ENCODE measurements at places on chromosomes 1 and 21.

DNA sequence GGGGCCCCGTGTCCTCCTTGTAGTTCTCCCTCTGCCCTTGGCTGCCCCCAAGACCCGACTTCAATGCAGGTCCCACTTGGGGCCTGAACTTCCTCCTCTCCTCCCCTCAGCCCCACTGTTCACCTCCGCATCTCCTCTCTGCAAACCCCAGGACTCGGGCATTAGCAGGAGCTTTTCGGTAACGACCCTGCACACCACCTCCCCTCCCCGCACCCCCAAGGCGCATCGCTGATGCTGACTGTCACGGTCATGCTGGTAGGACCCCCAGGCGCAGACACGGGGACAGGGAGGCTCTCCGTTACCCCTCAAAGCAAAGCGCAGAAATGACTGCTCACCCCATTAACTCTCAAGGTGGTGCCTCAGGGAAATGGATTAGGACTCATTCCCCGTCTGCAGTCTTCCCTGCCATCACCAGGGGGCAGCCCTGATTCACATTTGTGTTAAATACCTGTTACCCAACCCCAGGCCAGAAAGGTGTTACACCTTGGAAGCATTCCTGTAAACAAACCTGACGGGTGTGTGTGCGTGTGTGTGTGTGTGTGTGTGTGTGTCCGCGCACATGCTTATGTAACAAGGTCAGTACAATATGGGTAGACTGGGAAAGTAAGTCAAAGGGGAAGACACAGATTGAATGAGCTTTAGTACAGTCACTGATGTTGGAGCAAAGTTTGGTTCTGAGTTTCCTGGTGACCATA, 6.4 kb upstream of the GUCA2B start:
- peak; percentile 89 for ATAC-seq

DNA sequence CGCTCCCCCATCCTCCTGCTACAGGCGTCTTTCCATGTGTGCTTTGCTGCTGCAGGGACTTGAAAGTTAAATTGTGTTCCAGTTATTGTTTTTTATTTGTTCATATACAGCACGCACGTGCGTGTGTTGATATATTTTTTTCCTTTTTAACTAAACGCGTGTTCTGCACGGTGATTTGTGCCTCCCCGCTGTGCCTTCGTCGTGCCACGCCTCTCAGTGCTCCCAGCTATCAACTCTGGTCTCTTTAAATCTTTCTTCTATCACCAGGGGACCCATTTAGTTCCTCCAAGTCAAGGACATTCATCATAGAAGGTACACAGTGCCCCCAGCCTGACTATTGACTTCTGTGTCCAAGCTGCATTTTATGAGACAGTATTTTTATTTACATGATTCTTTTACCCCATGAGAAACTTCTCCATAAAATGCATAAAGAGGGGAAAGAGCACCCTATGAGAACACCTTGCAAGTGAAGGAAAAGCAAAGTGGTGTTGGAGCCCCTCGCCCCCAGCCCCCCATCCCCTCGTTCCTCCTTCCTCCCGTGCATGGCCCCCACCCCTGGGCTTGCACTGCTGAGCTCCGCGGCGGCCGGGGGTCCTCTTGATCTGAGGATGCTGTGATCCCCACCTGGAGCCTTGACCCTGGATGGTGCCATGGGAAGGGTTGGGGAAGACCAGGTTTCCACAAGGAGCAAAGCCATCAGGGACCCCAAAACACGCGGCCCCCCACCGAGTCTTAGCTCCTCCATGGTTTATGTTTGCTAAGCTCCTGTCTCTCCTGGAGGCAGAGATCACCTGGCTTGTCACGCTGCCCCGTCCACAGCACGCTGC, 45.5 kb downstream of the KCNAB2 start:
- ATAC-seq = no peak

DNA sequence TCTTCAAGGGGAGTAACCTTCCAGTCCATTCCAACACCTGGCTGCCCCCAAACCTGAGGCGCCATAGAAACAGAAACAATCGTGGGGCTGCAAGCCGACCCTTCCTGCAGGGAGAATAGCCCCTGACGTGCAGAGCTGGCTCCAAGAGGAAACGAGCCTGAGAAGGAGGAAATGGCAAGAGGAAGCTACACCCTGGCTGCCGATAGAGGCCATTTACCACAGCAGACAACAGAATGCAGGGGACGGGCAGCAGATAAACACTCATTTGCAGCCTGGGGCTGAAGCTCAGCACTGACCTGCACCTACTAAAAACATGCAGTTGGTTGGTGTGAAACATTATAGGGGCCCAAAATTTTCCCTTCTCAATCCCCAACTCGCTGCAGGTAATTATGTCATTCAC, 8.7 kb upstream of the TDRD10 start:
- no peak for ATAC-seq

DNA sequence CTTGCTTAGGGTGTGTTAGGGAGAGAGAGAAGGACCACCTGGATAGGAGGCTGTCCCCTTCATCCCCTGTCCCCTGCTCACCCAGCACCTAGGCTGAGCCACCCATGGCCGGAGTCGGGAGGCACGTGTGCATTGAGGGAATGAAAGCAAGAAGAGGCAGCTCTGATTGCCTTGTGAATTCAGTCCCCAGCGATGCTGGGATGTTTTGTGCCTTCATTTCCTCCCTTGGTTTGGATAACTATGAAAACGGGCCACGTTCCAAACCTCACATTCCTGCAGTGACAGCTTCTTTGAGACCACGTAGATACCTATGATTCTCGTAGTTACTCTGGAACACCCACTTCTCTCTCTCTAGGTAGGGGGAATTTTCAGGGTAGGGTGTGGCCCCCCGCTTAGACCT, 67.1 kb downstream of the MAN1C1 start:
- ATAC-seq = peak; percentile 27

DNA sequence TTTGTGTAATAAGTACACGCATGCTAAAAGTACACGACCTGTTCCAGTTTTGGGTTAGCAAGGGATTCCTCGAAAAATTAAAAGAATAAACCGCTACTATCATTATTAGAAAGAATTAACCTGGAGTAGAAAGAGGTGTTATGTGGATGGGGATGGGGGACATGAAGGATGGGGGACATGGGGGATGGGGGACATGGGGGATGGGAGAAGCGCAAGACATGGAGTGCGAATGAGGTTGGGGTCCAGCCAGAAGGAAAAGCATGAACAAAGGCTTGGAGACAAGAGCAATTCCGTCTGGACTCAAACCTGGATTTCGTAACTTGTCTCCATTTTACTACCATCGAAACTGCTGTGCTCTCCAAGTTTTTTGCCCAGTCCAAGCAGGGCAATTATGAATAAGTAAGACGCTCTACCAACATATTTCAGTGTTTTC, 591 bp upstream of the KDM1A start:
- ATAC-seq = peak; percentile 23

DNA sequence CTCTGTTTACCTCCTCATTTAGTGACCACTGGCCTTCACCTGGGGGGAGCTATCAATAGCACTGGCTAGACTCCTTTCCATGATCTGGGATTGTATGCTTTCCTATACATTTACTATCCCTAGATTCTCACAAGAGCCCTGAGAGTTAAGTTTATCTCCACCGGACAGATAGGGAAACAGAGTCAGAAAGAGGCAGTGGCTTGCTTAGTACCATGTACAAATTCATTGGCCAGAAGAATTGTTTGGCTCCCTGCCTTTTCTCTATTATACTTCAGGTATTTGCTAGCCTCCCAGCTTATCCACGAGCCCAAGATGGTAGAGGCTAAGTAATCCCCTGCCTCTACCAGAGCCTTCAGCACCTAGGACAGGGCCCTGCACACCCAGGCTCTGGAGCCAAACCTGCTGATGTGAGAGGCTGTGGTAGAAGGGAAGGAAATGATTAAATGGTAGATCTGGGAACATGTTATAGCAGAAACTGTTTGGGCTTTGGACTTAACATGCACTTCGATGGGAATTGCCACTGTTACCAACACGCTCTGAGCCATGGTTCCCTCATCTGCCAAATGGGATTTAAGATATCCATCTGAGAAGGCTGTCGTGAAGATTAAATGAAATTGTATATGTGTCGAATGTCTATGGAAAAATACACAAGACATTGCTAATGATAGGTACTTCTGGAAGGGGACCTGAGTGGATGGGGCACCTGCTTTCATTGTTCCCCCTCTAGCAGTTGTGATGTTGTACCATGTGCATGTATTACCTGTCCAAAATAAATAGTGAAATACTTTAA, 3.1 kb upstream of the BLACAT1 start:
- peak; percentile 91 for ATAC-seq

- ATAC-seq = no peak
Measured at GRCh38 chr1:19869929-19870328, 12.3 kb upstream of the OTUD3 start.

DNA sequence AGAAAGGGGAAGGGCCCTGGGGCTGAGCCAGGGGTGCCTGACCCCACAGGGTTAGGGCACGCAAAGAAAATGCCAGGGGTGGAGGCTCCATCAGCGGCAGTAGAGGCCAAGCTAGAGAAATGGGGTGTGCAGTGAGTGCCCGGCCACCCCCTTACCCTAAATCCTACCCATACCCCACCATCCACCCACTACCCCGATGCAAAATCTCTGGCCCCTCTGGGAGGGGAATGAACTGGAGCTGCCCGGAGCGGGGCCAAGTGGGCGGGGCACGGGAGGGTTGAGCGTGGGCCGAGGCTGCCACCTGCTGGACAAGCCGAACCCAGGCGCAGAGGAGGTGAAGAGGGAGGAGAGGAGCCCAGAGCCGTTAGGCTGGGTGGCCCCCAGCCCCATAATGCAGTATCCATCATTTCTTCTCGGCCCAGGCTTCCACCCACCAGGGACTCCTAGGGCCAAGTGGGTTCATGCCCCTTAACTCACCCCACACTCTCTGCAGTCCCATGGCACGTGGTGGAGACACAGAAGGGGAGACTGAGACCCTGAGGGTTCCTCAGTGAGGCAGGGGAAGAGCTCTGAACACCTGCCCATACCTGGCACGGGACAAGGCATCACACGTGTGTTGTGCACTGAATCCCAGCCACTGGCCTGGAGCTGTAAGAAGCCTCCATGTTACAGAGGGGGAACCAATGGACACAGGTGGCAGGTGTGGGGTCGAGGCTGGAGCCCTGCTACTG, 1.4 kb upstream of the C1QC start:
- peak; percentile 93 for ATAC-seq

Measured in SK-N-SH treated with all-trans-retinoic acid at 6 μM for 48 hours (cell line).